ENCODE measurements at places on chromosomes 4 and X.

DNA sequence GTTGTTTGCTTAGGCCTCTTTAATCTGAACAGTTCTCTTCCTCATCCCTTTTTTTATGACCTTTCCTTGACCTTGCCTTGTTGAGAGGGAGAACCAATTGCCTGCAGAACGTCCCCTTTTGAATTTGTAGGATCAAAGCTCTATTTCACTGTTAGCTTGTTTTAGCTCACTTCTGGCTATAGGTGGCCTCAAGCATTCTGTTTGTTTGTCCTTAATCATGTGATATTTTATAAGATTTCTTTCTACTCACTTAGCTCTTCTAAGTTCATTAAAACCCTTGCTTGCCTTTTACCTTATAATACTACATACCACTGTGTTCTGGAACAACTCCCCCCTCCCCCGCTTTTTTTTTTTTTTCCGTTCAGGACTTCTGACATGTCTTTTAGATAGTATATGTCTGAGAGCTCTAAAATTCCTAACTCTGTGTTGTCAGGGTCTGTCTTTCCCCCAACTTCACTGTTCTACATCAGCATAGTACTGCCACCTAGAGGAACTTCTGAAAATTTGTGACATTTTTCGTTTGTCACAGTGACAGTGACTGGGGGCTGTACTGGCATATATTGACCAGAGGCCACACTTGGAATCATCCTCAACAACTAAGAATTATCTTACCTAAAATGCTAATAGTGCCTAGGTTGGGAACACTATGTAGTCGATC is 128.5 kb downstream of the LARP7 start:
- no peak for DNase-seq

DNA sequence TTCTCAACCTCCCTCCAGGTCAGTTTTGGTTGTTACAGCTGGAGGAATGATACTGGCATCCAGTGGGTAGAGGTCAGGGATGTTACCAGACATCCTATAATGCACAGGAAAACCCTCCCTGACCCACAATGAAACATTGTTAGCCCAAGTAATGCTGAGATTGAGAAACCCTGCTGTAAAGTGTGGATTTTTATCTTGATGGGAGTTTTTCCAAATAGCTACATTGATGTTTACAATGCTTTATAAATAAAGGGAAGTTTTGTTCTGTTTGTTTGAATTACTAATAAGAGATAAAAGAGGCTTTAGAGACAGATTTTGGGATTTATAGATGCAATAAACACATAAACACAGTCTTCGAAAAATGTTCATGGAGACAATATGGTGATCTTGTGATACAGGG is 194.0 kb upstream of the NUDT6 start:
- DNase-seq = no peak

- no peak for DNase-seq
Measured at GRCh38 chr4:32161392-32161791, 1441.2 kb downstream of the PCDH7 start.

GRCh38 chr4:84022564-84022963 is 476.5 kb downstream of the NKX6-1 start:
- no peak for DNase-seq

GRCh38 chrX:50333308-50333707 is 128.7 kb downstream of the CCNB3 start:
- no peak for DNase-seq

GRCh38 chrX:1536712-1537030 is 314 bp downstream of the P2RY8 start:
- DNase-seq = no peak

DNA sequence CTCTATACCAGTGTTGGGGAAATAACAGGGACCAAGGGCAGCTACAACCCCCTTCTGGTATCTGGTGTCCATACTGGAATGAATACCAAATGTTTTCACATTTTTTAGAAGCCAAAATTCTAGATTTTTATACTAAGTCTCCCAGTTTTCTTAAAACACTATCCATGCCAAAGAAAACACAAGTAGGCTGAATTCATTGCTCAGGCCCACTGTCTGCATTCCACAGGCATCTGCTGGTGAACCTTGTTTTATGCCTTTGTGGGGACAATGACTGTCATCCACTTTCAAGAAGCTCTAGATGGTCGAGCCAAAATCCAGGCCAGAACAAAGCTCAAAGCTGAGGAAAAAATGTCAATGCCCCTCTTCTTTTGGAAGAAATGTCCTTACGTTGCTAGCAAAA is 213.4 kb upstream of the RASGEF1B start:
- no peak for DNase-seq

DNA sequence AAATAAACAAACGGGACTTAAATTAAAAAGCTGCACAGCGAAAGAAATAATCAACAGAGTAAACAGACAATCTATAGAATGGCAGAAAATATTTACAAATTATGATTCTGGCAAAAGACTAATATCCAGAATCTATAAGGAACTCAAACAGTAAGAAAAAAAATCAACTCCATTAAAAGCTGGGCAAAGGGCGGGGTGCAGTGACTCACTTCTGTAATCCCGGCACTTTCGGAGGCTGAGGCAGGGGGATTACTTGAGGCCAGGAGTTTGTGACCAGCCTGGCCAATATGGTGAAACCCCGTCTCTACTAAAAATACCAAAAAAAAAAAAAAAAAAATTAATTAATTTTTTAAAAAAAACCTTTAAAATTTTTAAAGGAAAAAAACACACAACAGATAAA is 109.0 kb downstream of the ATP11C start:
- DNase-seq = no peak

DNA sequence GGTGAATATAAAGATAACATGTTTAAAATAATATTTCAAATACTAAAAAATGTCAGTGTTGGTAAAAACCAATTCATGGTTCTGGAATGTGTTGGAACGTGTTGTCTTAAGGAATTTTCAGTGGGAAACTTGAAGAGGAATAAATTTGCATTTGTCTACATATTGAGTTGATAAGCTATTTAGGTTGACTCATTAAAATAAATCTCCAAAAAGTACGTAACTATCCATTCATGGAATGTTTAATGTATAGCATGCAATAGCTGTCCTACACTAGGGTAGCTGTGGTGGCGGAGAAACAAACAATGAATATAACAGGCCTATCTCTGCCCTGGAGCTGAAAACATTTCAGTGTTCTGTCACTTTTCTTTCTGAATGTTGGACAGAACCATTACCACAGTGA is 20.3 kb downstream of the SHISA3 start:
- DNase-seq = no peak

GRCh38 chr4:136680271-136680670 is 852.0 kb downstream of the PCDH18 start:
- DNase-seq = peak; percentile 52

- no peak for DNase-seq
Measured at GRCh38 chrX:147899379-147900114, 12.2 kb upstream of the FMR1 start.

GRCh38 chrX:64202808-64203325 is 2.6 kb downstream of the AMER1 start:
- no peak for DNase-seq

GRCh38 chr4:109411964-109412363 is 21.7 kb upstream of the SEC24B start:
- DNase-seq = no peak

DNA sequence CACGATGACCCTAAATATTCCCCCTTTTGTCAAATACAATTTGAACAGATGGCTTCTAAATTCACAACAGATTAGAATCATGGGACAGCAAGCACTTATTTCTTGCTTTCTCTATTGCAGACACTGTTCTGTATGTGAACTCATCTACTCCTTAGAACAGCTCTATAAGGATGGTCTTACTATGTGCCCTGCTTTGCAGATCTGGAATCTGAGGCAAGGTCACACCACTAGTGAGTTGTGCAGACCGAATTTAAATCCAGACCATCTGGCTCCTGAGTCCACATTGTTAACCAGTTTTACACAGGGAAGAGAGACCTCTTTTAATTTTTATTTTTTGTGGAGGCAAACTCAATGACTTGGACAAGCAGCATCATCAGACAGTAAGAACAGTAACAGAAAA is 50.2 kb downstream of the GPRIN3 start:
- DNase-seq = no peak

DNA sequence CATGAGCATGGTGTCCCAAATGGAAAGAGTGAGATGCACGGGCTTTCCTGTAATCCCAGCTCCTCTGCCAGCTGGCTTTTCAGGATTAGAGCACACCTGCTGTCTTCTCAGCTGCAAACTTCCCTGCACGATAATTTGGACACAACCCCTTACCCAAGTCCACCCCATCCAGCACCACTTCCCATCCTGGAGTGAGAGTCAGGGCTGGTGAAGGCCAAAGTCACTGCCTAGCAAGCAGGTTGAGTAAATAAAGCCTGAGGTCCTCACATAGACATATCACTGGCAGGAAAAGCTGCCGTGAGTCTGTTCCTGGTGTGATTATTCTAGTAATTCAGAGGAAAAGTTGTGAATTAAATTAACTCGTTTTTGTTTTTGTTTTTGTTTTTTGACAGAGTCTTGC is 113.9 kb upstream of the MBNL3 start:
- DNase-seq = no peak

DNA sequence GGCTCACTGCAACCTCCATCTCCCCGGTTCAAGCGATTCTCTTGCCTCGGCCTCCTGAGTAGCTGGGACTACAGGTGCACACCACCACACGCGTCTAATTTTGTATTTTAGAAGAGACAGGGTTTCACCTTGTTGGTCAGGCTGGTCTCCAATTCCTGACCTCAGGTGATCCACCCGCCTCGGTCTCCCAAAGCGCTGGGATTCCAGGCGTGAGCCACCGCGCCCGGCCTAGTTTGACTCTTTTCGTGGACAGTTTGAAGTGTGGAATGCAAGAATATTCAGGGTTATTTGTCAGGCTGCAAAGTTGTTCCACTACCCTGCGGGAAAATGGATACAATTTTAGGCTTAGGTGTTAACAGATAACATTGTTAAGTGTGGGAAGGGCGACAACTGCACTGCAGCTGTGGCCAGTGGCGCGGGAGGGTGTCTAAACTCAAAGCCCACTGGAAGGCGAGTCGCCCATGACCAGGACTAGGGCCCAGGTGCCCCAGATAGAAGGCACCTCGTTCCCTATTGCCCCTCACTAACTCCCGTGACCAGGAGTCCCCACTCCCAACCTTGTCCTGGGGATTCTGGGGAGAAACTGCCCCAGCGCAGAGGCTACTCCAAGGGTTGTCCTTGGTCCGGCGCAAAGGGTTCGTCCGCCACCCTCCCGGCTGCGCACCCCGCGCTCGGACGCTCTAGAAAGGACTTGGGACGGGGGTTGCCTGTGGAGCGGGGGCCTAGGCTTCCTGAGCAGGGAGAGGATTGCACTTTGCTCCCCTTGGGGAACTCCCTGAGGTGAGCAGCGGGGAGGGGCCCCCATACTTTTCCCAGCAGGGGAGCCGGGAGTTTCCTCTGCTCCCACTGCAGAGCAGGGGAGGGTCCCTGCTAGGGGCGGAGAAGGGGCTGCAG is 1.1 kb upstream of the CD99 start:
- DNase-seq = no peak

GRCh38 chr4:121277194-121278105 is 103.4 kb downstream of the QRFPR start:
- no peak for DNase-seq

- DNase-seq = no peak
Measured at GRCh38 chr4:41384992-41385391, 128.3 kb downstream of the UCHL1 start.

DNA sequence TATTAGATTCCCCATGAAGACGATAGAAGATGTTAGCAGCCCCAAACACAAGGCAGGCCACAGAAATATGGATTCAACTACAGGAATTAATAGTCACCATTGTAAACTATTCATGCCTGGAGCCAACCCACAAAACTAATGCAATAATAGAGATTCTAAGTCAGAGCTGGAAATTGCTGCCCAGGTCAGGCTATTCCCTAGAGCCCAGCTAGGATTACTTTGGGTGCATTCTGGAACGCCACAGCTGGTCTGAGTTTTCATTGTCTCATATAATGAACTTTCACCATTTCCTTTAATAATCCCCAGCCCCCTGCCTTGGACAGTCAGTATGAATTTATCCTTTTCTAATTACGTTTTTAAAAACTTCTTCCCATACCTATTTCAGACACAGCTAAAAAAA is 252.6 kb downstream of the PAPSS1 start:
- no peak for DNase-seq

DNA sequence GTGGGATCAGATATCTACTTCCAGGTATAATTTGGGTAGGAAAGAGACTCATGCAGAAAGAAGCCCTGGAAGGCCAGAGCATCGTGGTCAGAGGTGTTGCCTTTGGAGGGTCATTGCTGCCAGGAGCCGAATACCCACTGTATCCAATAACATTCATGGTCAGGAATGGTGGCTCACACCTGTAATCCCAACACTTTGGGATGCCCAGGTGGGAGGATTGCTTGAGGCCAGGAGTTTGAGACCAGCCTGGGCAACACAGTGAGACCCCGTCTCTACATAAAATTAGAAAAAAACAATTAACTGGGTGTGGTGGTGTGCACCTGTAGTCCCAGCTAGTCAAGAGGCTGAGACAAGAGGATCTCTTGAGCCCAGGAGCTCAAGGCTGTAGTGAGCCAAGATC is 10.9 kb upstream of the F11 start:
- no peak for DNase-seq

GRCh38 chr4:37934609-37935008 is 25.6 kb upstream of the PTTG2 start:
- DNase-seq = no peak

DNA sequence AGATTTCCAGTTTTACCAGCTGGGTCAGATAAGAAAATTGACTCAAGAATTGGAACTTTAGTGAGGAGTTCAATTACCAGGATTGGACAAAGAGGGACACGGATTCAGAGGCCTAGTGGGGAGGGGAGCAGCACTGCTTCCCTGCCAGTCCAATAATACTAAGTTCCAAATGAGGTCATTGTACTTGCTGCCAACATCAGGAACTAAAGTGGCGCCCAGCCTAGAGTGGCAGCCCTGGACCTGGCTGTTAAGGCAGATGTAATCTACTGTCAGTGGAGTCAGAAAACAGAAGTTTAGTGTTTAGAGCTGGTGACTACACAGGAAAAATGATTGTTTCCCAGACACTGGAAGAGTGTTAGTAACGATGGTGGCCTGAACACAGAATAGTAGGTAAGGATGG is 42.7 kb upstream of the RAPGEF2 start:
- no peak for DNase-seq

GRCh38 chr4:3342182-3342854 is 49.5 kb downstream of the RGS12 start:
- peak; percentile 38 for DNase-seq

DNA sequence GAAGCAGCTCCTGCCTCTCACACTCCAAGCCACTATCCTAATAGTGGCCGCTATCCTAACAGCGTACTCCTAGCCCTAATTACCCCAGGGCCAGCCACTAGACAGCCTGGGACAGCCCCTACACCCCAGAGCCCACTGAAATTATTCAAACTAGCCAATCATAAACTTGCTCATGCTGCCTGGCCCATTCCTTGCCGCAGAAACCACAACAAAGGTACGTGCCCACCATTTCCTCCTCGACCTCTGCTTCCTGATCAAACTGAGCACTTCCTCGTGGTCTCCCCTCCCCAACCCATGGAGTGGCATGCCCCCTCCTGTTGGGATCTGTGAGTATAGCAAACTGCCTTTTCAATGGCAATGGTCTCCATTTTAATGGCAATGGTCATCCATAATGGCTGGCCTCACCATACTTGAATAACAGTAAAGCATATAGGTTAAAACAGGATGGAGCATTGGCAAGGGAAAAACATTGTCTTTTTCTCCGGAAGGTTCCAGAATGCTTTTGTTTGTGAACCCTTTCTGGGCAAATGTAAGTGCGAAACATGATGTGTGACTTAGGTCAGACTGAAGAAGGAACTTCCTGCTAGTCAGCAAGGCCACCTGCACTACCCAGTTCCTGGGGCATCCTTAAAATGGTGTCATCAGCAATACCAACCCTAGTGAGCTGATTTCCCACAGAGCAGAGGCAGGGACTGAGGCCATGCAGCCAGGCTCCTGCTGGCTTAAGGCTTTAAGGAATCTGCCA is 107.1 kb upstream of the ATP6AP2 start:
- no peak for DNase-seq
